ENCODE measurements at places on chromosomes 6 and 20.

DNA sequence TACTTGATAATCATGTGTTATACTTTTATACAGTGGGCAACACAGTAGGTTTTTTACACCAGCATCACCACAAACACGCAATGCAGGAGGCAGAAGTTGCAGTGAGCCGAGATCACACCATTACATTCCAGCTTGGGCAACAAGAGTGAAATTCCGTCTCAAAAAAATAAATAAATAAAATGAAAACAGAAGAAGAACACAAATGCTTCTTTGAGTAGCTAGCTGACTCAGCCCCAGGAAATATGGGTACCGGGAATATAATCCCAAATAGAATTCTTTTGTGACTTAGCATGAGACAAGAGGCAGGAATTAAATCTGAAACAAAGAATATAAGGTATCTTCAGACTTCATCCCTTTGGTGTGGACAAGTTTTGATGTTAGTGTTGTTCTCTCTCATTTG lies 164.2 kb upstream of the ATXN1 start:
- no peak for DNase-seq

GRCh38 chr6:14072084-14072483 lies 45.5 kb upstream of the CD83 start:
- no peak for DNase-seq

GRCh38 chr6:135810486-135810885 lies 41.0 kb upstream of the PDE7B start:
- no peak for DNase-seq

DNA sequence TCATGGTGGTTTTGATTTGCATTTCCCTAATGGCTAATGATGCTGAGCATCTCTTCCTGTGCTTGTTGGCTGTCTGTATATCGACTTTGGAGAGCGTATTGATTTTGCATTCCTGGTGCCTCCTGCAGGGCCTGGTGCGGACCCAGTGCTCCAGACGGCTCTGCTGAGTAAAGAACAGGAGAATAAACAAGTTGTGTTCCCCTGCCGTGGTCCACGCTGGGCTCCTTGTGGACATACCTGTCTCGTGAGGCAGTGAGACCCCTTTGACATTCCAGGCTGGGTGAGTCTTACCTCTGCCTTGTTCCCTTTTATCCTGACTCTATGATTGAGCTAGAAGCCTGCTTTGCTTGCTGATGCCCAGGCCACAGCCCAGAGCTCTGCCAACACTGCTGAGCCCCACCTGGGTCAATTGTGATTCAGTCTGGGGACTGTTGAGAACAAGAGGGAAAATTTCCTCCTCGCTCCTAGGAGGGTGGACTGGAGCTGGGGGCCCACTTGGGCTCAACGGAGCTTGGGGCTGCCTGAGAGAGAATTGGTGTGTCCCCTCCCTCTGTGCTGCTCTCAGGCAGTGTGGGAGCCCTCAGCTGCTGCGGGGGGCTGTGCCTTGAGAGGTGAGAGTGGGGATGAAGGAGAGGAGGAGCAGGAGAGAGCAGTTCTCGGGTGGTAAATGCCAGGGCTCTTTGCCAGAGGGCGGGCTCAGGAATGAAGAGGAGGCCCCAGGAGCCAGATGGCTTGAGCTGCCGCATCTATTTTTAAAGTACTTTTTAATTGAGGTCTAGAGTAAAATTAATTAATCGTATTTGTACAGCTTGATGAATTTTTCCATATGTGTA lies 43.7 kb upstream of the PMEPA1 start:
- no peak for DNase-seq

- DNase-seq, result no peak
Observed at GRCh38 chr6:105300090-105300489, 102.8 kb downstream of the PREP start.

DNA sequence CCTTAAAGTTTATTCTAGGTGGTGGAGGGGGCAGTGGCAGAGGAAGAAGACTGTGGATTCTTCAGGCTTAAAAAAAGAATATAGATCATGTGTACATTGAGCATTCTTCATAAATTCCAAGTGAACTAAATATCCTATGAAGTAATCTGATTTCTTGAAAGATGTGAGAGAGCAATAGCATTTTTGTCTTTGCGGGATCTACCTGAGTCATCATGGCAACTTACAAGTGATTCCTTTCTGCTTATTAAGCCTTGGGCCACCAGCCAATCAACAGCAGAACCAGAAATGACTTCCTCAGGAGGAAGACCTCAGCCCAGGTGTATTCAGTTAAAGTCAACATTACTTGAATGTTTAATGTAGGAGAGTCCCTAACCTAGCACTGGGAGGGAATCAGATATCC lies 756.9 kb downstream of the TFAP2A start:
- DNase-seq, result no peak

- peak; percentile 75 for DNase-seq
Observed at GRCh38 chr6:169654598-169655391, 47.0 kb downstream of the WDR27 start.

DNA sequence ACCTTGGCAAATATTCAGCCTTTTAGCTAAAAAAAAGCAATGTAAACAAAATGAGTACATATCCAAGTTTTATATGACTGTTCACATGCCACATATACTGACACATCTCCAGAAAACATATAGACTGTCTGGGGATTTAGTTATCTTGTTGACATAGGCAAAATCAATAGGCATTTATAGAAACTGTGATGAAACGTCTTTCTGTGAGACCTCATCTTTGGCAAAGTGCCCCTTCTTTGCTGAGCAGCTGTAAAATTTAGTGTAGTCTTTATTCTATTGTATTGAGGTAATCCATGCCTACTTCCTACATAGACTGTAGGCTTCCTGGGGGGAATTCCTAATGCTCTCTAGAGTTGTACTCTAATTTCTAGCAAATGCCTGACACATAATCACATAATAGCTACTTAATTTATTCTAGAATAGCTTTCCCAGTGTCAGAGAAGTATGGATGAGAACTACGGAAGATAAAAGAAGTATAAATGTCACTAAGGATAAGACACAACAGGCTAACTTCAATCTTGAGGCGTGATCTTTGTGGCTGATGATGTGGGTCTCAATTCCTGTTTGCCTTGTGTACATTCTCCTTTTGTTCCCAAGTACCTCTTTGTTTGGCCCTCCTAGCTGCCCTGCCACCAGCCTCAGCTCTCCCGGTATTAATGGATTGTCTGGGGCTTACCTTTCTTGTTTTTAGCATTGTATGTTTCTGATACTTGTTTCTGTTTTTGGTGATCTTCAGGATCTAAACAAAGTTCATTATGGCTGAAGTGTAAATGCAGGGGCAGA lies 30.6 kb downstream of the PTCHD4 start:
- DNase-seq, result no peak

DNA sequence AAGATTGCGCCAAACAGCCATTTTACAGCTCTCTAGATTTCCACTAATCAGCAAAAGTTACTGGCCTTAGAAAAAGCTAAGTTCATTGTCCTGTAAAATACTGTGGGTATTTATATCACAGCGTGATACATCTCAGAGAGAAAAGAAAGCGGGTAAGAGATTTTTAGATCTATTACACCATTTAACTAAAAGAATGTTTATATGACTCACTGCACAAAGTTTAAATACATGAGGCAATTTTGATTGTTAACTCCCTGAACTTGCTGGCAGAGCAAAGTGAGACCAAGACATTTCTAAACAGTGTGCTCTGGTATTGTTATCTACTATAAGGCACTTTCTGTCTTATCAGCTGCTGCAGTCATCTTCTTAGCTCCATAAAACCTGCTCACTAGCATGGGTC lies 314.3 kb downstream of the EPHA7 start:
- no peak for DNase-seq

DNA sequence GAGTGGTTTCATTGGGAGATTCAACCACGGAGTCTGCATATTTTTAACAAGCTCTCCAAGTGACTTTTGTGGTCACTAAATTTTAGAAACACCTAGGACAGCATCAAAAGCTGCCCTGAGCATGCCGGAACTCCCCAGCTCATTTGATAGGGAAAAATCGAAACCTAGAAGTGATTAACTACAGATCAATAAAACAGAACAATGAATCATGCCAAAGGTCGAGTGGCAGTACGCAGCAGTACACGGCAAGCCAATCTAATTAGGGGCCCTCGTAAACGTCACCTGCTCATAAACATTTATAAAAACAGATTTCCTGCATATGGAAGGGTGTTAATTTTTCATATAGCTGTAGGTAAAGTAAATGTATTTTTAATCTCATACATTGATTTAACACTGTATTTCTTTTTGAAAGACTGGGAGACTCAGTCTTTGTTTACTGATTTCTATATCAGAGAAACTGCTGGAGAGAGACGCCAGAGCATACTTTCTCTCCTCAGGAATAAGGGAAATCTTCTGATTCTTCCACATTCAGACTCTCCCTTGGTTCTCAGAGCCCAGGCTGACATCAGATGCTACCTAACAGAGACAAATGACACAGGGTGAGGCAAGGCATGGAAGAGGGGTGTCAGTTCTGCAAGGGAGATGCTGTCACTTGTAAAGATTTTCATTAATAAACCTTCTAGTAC lies 232.5 kb downstream of the PTPRT start:
- no peak for DNase-seq

DNA sequence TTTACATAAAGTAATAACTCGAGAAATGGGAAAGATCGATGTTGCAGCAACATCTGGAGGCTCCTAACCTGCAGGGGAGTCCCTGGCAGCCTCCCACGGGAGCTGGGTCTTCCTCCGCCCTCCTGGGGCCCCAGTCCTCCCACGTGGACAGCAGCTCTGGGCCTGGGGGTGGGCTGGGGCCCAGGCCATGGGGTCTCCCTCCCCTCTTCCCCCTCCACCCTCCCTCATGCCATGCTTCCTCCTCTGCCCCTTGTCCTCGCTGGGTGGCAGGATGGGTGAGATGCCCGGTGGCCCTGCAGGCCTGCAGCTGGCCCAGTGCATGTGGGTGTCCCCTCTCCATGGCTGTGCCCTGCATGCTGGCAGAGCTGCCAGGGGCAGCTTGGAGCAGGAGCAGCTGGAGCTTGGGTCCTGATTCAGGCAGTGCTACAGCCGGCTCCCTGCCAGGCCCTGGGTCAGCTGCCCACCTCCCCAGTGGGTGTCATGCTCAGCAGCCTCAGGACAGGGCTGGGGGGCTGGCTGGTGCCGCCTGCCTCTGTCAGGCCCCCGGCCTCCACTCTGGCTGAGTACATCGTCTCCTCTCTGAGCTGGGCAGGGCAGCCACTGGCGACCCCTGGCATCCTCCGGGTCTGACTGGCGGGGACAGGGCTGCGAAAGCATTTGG lies 48.9 kb upstream of the BHLHE23 start:
- no peak for DNase-seq

DNA sequence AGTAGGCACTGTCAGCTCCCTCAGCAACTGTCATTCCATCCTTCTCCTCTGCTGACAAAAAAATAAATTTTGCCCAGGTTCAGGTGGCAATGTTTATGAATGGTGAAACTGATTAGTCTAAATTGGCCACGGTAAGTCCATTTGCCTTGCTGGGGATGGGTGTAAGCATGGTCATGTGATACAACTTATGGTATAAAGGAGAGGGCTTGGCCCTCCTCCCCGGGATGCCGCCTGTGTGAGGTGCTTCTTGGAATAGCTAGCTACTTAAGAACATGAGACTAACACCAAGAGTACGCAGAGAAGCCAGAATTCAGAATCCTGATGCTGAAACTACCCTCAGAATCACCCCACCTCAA lies 94.4 kb upstream of the MAP7 start:
- no peak for DNase-seq

DNA sequence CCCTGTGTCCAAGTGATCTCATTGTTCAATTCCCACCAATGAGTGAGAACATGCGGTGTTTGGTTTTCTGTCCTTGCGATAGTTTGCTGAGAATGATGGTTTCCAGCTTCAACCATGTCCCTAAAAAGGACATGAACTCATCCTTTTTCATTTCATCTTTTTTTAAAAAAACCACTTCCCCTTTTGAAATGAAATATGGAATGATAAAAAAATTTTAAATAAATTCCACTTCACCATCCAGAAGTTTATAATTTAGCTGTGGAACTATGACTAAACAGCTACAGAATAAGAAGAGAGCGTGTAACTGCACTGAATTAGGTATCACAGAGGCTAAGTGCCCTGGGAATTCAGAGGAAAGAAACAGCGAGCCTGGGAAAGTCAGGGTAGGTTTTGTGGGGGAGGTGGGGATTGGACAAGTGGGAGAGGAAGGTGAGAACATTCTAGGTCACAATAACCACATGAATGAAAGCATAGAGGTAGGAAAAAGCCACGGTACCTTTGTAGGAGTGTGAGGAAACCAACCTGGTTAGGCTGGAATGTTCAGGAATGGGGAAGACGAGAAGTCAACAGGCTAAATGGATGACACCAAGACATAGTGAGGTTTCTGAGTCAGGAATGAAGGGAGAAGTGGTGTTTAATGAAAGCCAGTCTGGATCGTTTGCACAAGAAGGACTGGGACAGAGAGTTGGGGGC lies 11.0 kb downstream of the TRIM10 start:
- DNase-seq, result no peak

- no peak for DNase-seq
Observed at GRCh38 chr6:158361961-158362669, 49.9 kb downstream of the TULP4 start.

DNA sequence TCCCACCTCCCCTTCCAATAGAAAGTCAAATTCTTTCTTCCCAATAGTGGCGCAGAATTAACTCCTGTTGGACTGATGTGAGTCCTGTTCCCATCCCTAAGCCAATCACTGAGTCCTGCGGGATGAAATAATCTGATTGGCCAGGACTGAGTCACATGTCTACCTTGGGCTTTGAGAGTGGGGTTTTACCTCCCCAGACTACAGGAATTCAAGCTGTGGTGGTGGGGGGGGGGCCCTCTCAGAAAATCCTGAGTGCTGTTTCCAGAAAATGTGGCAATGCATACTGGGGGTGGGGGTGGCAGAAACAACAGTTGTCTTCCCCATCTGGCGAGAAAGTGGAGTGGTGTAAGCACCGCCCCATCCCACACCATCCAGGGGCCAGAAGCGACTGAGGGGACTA lies 65.7 kb downstream of the CTCFL start:
- DNase-seq, result no peak

DNA sequence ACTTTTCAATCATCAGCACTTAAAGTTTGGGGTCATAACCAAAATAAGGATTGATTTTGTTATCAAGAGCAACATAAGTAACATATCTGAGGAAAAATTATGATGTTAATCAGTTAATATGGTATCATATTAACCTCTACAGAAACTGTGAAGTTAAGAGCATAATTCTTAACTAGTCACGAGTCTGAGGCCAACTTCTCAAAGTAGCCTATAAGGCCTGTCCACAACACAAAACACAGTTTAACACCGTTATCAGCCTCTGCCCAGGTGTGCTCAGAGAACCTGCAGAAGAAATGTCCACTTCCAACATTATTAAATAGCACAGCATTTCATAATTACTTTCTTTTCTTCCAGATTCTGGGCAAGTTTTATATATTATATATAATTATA lies 1.1 kb downstream of the STX7 start:
- no peak for DNase-seq

Measured in putamen (tissue), 1 donor.